ENCODE measurements at places on chromosomes 1 and 21.

DNA sequence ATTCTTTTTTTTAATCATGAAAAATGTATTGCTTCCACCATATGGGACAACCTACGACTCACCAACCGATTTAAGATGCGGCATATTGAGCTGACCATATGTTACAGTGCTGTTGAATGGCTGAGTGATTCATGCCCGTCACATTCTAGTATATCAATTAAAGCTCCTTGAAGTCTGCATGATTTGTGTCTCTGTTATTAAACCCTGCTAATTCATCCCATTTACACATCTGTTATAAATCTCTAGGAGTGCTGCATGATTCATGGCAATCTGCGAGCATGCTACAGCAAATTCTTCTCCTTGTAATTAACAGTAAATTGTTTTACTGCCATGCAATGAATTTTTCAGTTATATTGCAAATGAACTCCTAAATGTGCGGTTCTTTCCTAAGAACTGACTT, 239.8 kb downstream of the USH2A start:
- DNase-seq: no peak

- no peak for DNase-seq
Observed at GRCh38 chr1:17802164-17802563, 47.0 kb downstream of the ACTL8 start.

- DNase-seq: no peak
Observed at GRCh38 chr1:35171579-35171978, 21.4 kb downstream of the SFPQ start.

GRCh38 chr1:67270541-67270940, 37.1 kb upstream of the IL12RB2 start:
- DNase-seq: no peak

DNA sequence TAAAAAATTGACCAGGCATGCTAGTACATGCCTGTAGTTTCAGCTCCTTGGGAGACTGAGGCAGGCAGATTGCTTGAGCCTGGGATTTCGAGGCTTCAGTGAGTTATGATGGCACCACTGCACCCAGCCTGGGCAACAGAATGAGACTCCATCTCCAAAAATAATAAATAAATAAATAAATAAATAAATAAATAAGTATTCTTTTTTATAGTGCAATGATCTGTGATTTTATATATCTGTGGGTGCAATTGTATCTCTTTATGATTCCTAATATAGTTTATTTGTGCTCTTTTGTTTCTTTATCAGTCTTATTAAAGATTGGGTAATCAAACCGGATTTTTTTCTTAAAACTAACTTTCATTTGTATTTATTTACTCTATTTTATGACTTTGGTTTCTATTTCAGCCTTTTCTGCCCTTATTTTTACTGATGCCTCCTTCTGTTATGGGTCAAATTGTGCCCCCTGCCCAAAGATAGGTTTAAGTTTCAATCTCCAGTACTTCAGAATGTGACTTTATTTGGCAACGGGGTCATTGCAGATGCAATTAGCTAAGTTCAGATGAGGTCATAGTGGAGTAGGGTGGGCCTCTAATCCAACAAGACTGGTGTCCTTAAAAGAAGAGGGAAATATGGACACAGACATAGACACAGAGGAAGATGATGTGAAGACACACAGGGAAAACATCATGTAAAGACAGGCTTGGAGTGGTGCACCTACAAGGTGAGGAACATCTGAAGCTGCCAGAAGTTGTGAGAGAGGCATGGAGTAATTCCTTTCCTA, 74.9 kb upstream of the CDC42BPA start:
- no peak for DNase-seq

Measured in activated CD8-positive, alpha-beta memory T cell treated with anti-CD3 and anti-CD28 coated beads for 4 hours (primary cell).